ENCODE measurements at places on chromosomes 1 and 21.

GRCh38 chr1:13487143-13487868 is 26.5 kb downstream of the LRRC38 start:
- peak; percentile 72 for DNase-seq

GRCh38 chr1:60265560-60266535 is 192.3 kb upstream of the C1orf87 start:
- DNase-seq, result no peak

- peak; percentile 93 for DNase-seq
These were observed 50.6 kb upstream of the MRPS6 start for GRCh38 chr21:34022627-34023335.

- no peak for DNase-seq
These were observed 29.8 kb upstream of the KIF21B start for GRCh38 chr1:201053155-201053860.

DNA sequence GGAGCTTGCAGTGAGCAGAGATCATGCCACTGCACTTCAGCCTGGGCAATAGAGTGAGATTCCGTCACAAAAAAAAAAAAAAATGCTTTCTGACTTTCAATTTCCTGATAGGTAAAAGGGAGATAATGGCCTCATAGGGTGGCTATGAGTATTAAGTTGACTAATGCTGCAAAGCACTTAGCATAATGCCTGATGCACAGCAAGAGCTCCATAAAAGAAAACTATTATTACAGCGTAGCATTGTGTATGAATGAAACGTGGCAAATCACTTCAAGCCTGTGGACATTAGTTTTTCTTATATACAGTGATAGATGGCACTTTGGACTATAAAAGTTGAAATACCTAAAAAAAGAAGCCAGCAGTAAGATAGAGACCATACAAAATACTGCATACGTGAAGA is 16.8 kb downstream of the FNDC7 start:
- no peak for DNase-seq

DNA sequence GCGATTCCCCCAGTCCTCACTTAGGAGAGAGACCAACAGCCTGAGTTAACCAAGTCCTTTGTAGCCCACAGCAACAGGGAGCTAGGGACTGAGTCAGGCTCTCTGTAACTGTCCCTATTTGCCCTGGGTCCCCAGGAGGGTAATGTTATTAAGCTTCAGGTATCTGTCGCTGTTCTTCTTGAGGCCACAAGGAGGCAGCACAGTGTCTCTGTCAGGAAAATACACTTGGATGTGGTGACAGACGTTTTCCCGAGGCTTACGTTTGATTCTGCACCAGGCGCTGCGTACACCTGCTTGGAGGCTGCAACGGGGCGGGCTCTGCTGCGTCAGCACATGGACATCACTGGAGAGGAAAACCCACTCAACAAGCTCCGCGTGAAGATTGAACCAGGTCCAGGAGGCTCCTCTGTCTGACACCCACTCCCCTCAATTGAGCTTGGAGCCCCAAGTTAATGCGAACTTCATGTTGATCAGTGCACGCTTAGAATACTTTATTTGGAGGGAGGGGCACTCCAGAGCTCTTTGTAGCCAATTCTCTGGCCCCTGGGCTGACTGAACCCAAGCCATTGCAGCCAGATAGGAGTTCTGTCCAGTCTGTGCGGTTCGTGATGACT is 10.7 kb upstream of the ELF3 start:
- peak; percentile 47 for DNase-seq

DNA sequence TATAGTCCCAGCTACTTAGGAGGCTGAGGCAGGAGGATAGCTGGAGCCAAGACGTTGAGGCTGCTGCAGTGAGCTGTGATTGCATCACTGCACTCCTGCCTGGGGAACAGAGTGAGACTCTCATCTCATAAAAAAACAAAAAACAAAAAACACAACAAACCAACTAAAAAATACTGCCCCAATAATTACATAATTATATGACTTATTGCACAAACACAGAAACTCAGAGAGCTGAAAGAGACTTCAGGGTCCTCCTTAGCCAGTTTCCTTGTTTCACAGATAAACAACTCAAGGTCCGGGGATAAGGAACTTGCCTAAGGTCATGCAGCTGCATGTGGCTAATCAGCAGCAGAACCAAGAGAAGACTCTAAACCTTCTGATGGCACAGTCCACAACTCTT is 11.9 kb downstream of the EXTL2 start:
- DNase-seq, result no peak

DNA sequence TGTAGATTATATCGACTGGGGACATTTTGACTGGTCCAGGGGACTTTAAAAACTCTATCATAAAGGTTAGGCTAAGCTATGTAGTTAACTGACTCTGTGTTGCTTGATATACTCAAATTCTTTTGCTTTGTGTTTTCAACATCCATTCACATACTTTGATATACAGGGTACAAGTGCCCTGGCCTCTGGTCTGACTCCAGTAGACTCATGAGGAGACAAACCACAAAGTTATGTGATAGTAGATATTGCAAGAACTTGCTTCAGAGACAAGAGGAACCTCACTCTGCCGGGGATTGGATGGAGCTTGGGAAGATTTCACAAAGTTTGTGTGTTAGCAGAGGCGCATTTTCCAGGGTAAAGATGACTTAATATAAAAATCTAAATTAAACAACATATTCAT is 1.3 kb downstream of the GORAB start:
- peak; percentile 9 for DNase-seq

- no peak for DNase-seq
These were observed 61.7 kb downstream of the XCL2 start for GRCh38 chr1:168482106-168482505.

GRCh38 chr1:205760606-205761005 is 10.6 kb upstream of the NUCKS1 start:
- no peak for DNase-seq

DNA sequence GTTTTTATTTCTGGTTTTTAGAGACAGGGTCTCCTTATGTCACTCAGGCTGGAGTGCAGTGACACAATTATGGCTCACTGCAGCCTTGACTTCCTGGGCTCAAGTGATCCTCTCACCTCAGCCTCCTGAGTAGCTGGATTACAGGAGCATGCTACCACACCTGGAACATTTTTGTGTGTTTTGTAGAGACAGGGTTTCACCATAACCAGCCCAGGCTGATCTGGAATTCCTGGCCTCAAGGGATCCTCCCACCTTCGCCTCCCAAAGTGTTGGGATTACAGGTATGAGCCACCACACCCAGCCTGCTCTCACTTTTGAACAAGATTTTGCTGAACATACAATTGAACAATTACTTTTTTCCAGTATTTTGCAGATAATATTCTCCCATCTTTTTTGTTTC is 24.0 kb upstream of the HYI start:
- DNase-seq, result no peak

All from common myeloid progenitor, CD34-positive (primary cell).